ENCODE measurements at places on chromosomes 7 and 10. TPM values are rescaled to one million over a fixed set of nuclear protein-coding genes. Genes with fewer than 3 reads are reported as not detected.

DNA sequence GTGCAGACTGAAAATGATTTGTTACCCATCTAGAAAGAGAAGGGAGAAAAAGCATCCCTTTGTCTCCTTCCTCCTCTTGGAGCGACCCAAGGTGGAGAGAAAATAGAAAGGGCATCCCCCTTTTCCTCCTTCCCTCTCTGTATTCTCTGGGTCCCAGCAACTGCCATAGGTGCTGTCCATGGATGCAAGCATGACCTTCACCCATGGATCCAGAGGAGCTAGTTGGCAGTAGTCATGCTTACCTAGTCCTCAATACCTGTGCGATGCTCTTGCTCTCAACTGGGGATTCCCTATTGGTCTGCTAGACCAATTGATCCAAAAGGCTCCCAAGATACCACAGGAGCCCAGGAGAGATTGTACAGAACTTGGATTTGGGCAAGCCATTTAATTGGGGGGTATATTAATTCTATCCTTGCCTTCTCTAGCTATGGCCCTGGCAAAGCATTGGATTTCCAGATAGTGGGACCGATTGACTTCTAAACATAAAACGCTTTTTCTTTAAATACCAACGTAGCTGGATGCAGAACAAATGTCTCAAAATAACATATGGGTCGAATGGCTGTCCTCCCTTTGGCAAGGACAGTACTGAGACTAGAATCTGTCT, 547.8 kb upstream of the IGFBP3 start:
- DNase-seq, result no peak
- H3K36me3 ChIP-seq, result no peaks in the 10 kb centered on the region
- no peak overlapping the region for H3K27ac ChIP-seq
- no peaks in the 10 kb centered on the region for H3K4me1 ChIP-seq
- H3K4me3 ChIP-seq, result no peak overlapping the region

The ITPRID1 gene
- polyA plus RNA-seq, result 0.03 TPM

- no peak overlapping the region for H3K27ac ChIP-seq
- no peaks in the 10 kb centered on the region for H3K27me3 ChIP-seq
- peaks cover 28% of the 10 kb centered on the region for H3K36me3 ChIP-seq
- H3K4me3 ChIP-seq, result no peak overlapping the region
These were observed 2.2 kb upstream of the SAP25 start for GRCh38 chr7:100575746-100576383.

DNA sequence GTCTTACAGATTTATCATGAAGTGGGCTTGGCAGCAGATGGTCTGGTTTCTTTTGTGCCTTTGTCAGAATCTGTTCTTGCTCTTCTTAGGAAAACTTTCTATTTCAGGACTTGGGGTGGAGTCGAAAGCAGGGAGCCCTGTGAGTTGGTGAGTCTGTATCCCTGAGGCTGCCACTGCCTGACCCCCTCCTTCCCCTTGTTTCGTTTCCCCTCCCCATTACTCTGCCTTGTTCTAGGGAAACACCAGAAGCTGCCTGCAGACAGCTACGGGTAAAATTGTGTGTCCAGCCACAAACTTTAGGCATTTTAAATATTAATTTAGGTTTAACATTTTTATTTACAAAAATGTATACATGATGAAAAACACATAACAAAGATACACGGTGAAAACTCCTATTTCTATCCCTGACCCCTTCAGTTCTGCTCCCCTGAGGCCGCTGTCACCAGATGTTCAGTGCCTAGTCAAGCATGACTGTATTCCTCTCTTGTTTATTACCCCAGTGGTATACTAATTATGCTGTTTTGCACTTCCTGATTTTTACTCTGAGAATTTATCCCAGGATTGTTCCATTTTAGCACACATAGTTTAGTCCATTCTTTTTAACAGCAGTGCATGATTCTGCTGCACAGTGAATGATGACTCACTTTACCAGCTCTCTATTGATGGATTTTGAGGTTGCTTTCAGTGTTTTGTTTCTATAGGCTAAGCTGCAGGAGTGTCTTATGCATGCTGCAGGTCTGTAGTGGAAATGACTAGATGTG, 9.1 kb downstream of the TSPAN14 start:
- no peaks in the 10 kb centered on the region for H3K36me3 ChIP-seq
- DNase-seq, result no peak
- no peak overlapping the region for H3K4me3 ChIP-seq
- peaks cover 71% of the 10 kb centered on the region for H3K4me1 ChIP-seq

The FBXL13 gene
- 1.2 TPM for polyA plus RNA-seq

The PNLIP gene
- polyA plus RNA-seq, result not detected

DNA sequence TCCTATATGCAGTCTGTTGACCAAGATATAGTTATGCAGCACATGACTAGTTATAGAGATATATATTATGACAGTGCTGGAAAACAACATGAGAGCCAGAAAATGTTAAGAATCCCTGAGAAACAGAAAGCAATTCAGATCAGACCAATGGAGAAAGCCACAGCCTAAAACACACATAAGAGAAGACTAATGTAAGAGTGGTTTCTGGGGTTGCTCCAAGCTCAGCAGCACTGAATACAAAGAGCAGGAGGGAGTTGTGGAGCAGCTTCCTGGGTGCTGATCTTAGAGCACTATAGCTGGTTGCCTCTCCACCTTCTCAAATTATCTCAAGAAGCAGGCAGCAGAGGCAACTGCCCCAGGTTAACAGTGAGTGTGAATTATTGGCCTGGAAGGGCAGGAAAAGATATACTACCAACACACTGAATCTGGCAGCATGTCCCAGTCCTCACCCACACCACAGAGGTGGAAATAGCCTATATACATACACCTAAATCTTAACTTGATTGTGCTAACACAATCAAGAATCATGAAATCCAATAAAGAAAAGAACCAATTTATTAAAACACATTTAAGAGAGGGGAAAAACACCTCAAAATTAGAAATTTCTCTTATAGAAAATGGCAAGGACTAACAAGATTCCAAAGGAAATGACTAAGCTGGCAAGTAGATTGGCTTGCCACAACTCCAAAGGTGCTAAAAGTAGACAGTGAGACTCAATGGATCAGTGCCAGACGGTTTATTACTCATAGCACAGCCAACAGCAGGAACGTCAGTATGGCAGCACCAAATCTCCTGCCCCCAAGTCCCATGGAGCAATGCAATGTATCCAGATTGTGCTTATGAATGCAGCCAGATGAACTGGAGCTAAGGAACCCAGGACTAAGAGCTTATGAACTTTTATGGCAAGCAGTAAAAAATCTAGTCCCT, 5.1 kb downstream of the PTTG1IP2 start:
- H3K4me1 ChIP-seq, result no peaks in the 10 kb centered on the region
- no peaks in the 10 kb centered on the region for H3K27me3 ChIP-seq
- no peak overlapping the region for H3K4me3 ChIP-seq

GRCh38 chr10:6600224-6600987, 20.3 kb upstream of the PRKCQ start:
- no peaks in the 10 kb centered on the region for H3K36me3 ChIP-seq
- H3K4me1 ChIP-seq, result peaks cover 3% of the 10 kb centered on the region
- no peak for DNase-seq

- DNase-seq, result no peak
- H3K36me3 ChIP-seq, result no peaks in the 10 kb centered on the region
- no peak overlapping the region for H3K4me3 ChIP-seq
- no peaks in the 10 kb centered on the region for H3K27me3 ChIP-seq
- H3K27ac ChIP-seq, result no peak overlapping the region
- no peaks in the 10 kb centered on the region for H3K4me1 ChIP-seq
These were observed 219.2 kb downstream of the CCSER2 start for GRCh38 chr10:84547616-84548015.

DNA sequence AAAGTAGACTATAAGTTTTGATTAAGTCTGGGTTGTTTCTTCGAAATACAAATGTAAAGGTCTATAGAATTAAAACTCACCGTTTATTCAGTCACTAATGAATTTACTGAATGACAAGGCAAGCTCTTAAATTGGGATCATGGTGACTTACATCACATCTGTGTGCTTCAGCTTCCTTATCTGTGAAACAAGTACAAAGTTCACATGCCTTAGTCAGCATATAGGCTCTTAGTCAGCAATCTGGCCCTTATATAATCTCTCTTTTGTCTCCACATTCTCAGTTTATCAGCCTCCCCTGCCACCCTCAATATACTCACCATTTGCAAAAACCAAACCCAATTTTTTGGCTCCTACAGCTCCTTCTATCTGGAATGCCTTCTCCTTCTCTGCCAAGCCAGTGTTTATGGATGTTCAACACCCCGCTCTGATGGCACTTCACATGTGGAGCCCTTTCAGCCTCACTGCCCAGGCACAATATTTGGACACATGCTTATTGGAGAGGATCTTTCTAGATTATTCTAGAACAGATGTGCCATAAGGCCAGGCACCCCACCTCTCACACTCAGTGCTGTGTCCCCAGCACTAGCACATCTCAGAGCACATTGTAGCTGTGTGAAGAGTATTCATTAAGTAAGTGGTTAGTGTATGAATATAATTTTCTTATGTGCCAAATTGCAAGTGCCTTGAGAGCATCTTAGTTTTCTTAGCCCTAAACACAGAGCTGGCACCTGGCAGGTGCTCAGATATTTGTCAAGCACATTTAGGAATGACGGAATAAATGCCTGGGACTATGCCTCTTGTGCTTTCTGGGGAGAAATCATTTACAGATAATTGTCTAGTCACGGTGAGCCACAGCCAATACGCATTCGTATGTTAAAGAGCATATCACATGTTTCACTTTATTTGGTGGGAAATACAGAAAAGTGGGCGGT, 9.8 kb upstream of the LAMB1 start:
- no peak for DNase-seq
- H3K36me3 ChIP-seq, result no peaks in the 10 kb centered on the region
- no peaks in the 10 kb centered on the region for H3K4me1 ChIP-seq
- H3K4me3 ChIP-seq, result no peak overlapping the region

The CLCN1 gene
- polyA plus RNA-seq, result 0.36 TPM

DNA sequence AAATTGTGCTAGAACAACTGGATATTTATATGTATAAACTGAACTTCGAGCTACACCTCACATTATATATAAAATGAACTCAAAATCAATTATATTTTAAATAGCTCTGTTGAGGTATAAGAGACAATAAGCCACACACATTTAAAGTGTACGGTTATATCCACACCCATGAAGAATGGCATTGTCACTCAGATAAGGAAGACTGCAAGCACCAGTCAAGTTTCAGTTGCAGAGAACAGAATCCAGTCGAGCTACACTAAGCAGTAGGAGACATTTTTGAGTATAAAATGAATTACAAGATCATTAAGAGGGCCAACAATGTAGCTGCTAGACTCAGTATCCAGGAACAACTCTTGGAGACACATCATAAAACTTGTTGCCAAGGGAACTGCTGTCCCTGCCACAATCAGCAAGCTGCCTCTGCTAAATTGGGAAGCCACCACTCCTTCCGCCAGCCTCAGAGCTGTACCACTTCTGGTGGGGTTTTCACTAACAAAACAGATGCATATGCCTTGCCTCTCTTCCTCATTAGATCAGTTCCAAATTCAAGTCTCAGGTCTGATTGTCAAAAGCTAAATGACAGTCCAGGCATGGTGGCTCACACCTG, 19.6 kb upstream of the GPNMB start:
- no peak overlapping the region for H3K4me3 ChIP-seq
- H3K27me3 ChIP-seq, result no peaks in the 10 kb centered on the region
- DNase-seq, result no peak
- H3K27ac ChIP-seq, result no peak overlapping the region
- no peaks in the 10 kb centered on the region for H3K4me1 ChIP-seq

The EPO gene
- polyA plus RNA-seq, result 0.42 TPM

- DNase-seq, result no peak
- H3K27ac ChIP-seq, result no peak overlapping the region
- H3K27me3 ChIP-seq, result no peaks in the 10 kb centered on the region
- H3K36me3 ChIP-seq, result no peaks in the 10 kb centered on the region
These were observed 21.4 kb upstream of the PARP12 start for GRCh38 chr7:140084142-140084655.

The TLX1 gene
- polyA plus RNA-seq, result not detected

The KLF14 gene
- polyA plus RNA-seq, result 0.02 TPM

GRCh38 chr7:38881947-38882684, 26.9 kb downstream of the VPS41 start:
- H3K4me1 ChIP-seq, result peaks cover 2% of the 10 kb centered on the region
- no peaks in the 10 kb centered on the region for H3K36me3 ChIP-seq
- no peak overlapping the region for H3K27ac ChIP-seq
- DNase-seq, result no peak
- H3K27me3 ChIP-seq, result no peaks in the 10 kb centered on the region
- no peak overlapping the region for H3K4me3 ChIP-seq

- H3K27ac ChIP-seq, result no peak overlapping the region
- no peak for DNase-seq
- H3K4me1 ChIP-seq, result no peaks in the 10 kb centered on the region
These were observed 485.3 kb upstream of the GALNT17 start for GRCh38 chr7:70646536-70647248.

- no peaks in the 10 kb centered on the region for H3K27me3 ChIP-seq
- no peak for DNase-seq
- no peaks in the 10 kb centered on the region for H3K36me3 ChIP-seq
- no peak overlapping the region for H3K4me3 ChIP-seq
- H3K27ac ChIP-seq, result no peak overlapping the region
- peaks cover 3% of the 10 kb centered on the region for H3K4me1 ChIP-seq
These were observed 109.8 kb upstream of the WDR11 start for GRCh38 chr10:120741396-120741795.

The PDE1C gene
- 0.11 TPM for polyA plus RNA-seq

GRCh38 chr7:121513105-121513504, 117.0 kb upstream of the FAM3C start:
- no peak for DNase-seq
- peaks cover 11% of the 10 kb centered on the region for H3K4me1 ChIP-seq
- H3K36me3 ChIP-seq, result no peaks in the 10 kb centered on the region
- no peak overlapping the region for H3K4me3 ChIP-seq
- no peaks in the 10 kb centered on the region for H3K27me3 ChIP-seq

GRCh38 chr7:31979690-31980330, 90.4 kb downstream of the PDE1C start:
- no peak overlapping the region for H3K4me3 ChIP-seq
- H3K4me1 ChIP-seq, result no peaks in the 10 kb centered on the region
- no peaks in the 10 kb centered on the region for H3K36me3 ChIP-seq
- DNase-seq, result no peak

The ATP6V0E2 gene
- polyA plus RNA-seq, result 47.9 TPM

DNA sequence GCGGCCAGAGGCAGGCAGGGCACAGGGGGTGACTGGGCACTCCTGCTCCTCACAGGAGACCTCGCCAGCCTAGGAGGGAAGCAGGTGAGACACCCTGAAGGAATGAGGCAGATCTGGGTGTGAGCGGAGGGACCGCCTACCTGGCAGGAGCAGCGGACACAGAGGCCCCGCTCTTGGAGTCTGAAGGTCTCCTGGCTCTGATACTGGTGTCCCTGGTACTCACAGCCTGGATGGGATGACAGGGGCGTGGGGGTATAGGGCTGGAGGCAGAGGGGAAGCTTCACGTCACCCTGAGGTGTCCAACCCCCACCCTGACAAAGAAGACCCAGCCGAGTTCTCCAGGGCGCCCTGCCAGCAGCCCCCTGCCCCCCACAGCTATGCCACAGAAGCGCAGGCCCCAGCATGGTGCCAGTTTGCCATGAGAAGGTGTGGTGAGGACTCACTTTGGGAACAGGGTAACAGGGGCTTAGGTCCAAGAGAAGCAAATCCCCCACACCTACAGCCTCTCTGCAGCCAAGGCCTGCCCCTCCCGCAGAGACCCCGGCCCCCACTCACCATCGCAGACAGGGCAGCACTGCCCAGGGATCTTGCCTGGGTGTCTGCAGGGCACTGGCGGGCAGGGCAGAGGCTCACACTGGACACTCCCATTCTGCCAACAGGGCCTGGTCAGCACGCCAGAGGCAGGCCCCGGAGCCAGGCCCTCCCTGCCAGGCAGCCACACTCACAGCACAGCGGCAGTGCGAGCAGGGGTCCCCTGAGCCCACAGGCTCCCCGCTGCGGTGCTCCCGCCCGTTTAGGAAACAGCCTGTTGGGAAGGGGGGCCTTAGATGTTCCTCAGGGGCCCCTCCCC, 17.0 kb downstream of the KCP start:
- no peak for DNase-seq
- no peaks in the 10 kb centered on the region for H3K4me1 ChIP-seq
- no peak overlapping the region for H3K27ac ChIP-seq
- H3K36me3 ChIP-seq, result no peaks in the 10 kb centered on the region
- H3K4me3 ChIP-seq, result no peak overlapping the region
- H3K27me3 ChIP-seq, result peaks cover 7% of the 10 kb centered on the region

The SDK1 gene
- polyA plus RNA-seq, result 3.3 TPM
